ENCODE measurements at places on chromosomes 11 and 22.

DNA sequence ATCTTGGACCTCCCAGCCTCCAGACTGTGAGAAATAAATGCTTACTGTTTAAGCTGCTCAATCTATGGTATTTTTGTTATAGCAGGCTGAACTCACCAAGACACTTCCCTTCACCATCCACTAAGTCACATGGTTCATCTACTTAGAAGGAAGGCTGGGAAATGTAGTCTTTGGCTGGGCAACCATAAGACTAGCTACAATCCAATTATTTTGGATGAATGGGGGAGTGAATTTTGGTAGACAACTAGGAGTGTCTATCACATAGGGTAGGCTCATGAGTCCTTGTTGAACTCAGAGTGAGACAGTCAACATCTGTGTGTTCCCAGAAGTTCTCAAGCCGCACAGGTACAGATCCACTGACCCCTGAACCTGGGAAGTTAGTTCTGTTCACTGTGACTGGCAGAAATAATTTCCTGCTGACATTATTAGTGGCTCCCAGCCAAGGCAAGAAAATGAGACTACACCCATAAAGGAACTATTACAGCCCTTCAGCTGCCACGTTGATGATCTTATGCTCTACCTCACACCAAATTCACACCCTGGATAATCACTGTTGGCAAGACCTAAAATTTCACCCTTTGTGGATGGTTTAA is 3.1 kb upstream of the SLC35C1 start:
- no peak for DNase-seq

- DNase-seq, result no peak
These were observed 658.5 kb downstream of the OPCML start for GRCh38 chr11:132873841-132874240.

- DNase-seq, result no peak
These were observed 239.9 kb upstream of the ZC3H12C start for GRCh38 chr11:109853156-109853776.

DNA sequence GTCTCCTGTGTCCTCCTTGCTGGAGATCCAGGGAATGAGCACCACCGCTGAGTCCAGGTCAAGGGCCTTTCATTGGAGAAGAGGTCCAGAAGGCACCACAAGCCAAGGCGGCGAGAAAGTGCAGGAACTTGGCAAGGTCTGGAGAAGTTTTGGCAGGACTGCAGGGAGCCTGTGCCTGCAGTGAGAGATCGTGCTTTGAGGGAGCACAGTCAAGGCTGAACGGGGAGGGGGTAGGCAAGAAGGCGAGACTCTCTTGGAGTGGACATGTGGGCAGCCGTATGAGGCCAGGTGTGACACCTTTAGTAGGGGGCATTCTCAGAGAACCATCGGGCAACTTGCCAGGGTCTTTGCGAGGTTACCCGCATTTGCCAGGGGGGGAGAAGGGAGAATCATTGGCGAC is 30.5 kb downstream of the LRRC10B start:
- DNase-seq, result no peak

DNA sequence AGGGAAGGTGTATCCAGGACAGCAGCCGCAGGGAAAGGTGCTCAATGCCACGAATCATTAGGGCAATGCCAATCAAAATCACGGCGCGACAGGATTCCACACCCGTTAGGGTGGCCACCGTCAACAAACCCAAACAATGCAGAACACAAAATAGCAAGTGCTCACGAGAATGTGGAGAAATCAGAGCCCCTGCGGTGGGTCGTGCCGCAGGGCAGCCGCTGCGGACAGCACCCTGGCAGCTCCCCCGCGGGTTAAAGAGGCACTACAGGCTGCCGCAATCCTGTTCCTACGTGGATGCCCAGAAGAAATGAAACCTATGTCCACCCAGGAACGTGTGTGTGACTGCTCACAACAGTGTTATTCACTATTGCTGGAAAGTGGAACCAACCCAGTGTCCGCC is 17.1 kb upstream of the TH start:
- DNase-seq, result no peak

GRCh38 chr11:69811431-69811830 is 7.8 kb downstream of the FGF3 start:
- no peak for DNase-seq

DNA sequence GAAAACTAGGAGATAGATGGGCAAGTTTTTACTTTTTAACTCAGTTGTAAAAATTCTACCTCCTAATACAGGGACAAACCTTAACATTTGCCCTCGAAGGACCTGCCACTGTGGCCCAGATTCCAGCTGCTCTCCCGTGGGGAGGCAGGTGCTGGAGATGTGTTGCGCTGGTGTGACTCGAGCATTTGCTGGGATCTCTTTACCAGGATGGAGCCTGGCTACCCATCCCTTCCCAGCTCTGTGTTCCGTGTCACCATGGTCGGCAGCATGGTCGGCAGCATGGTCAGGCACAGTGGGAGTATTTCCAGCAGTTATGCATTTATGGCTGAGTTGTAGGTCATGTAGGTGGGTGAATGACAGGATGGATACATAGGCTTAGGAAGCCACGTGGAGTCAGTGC is 41.1 kb downstream of the OTOG start:
- no peak for DNase-seq

GRCh38 chr11:32779136-32779535 is 15.3 kb downstream of the CCDC73 start:
- no peak for DNase-seq

- DNase-seq, result no peak
These were observed 400.5 kb downstream of the TENM4 start for GRCh38 chr11:79040348-79040747.

- no peak for DNase-seq
These were observed 37.1 kb upstream of the WNT11 start for GRCh38 chr11:76243193-76243956.
